ENCODE measurements at places on chromosomes 5 and 9. TPM values are rescaled to one million over a fixed set of nuclear protein-coding genes. Genes with fewer than 3 reads are reported as not detected.

- H3K4me3 ChIP-seq, result no peak overlapping the region
- no peak overlapping the region for H3K27ac ChIP-seq
- DNase-seq, result peak; percentile 7
- no peaks in the 10 kb centered on the region for H3K27me3 ChIP-seq
Measured at GRCh38 chr5:172540099-172540870, 86.0 kb upstream of the SH3PXD2B start.

- no peaks in the 10 kb centered on the region for H3K27me3 ChIP-seq
- DNase-seq, result no peak
Measured at GRCh38 chr5:31913808-31914207, 260.3 kb downstream of the GOLPH3 start.

DNA sequence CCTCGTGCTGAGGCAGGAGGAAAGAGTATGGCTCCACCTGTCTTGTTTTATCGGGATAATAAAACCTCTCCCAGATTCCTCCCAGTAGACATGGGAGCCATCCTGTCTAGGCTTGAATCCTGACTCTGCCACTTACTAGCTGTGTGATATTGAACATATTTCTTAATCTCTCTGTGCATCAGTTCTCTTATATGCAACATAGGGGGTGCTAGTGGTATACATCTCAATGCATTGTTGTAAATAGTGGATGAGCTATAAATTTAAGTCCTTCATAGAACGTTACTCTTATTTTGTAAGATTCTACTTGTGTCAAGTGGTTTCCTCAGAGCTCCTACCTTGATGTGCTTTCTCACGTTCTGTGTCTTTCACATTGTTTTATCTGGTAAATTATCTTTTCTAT, 417.7 kb upstream of the POU5F2 start:
- no peak overlapping the region for H3K4me3 ChIP-seq
- DNase-seq, result no peak
- no peaks in the 10 kb centered on the region for H3K27me3 ChIP-seq

GRCh38 chr5:31587546-31587945, 51.4 kb upstream of the PDZD2 start:
- H3K4me3 ChIP-seq, result no peak overlapping the region
- no peaks in the 10 kb centered on the region for H3K4me1 ChIP-seq
- DNase-seq, result no peak
- H3K27me3 ChIP-seq, result no peaks in the 10 kb centered on the region
- H3K36me3 ChIP-seq, result no peaks in the 10 kb centered on the region

DNA sequence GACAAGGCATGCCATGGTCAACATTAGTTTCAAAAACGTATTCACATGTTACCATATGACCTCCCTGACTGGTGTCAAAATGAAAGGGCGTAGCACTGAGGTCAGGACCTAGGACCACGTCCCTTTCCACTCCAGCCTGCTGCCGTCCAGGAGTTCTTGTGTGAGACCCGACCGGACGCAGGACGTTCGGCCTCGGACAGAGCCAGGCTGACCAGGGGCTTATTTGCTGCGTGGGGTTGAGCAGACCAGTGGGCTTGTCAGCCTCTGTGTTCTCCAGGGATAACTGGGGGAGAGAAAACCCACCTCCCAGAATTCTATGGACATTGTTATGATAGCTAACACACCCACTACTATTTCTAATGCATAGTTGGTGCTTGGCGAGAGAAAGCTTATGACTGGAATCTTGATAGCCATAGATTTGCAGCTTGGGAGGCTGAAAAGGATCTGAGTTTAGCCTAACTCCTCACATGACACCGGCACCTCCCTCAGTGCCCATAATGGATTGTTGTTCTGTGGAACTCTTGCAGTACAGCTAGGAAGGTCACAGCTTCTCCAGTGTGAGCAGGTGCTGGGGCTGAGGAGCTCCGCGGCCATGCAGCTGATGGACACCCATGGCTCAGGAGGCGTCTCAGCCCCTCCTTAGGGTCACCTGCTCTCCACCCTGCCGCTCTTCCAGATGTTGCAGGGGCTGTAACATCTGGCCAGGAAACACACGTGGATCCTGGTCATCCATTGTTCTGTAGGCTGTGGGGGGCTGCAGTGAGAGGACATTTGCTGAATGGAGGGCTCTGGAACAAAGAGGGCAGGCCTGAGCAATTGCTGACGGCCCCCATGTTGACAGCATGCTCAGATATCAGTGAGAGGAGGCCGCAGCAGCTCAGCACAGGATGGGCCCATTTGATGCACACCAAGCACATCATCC, 368.4 kb downstream of the IRX2 start:
- peaks cover 4% of the 10 kb centered on the region for H3K27me3 ChIP-seq
- no peaks in the 10 kb centered on the region for H3K36me3 ChIP-seq
- no peak for DNase-seq
- no peak overlapping the region for H3K27ac ChIP-seq

- H3K4me1 ChIP-seq, result peaks cover 73% of the 10 kb centered on the region
- H3K36me3 ChIP-seq, result no peaks in the 10 kb centered on the region
- H3K4me3 ChIP-seq, result no peak overlapping the region
- H3K27ac ChIP-seq, result peak overlapping the region; percentile 49
- no peak for DNase-seq
- no peaks in the 10 kb centered on the region for H3K27me3 ChIP-seq
Measured at GRCh38 chr9:109109967-109110328, 9.8 kb downstream of the TMEM245 start.

- H3K36me3 ChIP-seq, result no peaks in the 10 kb centered on the region
- H3K27me3 ChIP-seq, result no peaks in the 10 kb centered on the region
- no peak overlapping the region for H3K4me3 ChIP-seq
- H3K27ac ChIP-seq, result no peak overlapping the region
- DNase-seq, result no peak
Measured at GRCh38 chr5:52878656-52879055, 90.9 kb downstream of the ITGA1 start.

GRCh38 chr5:23717486-23717885, 210.1 kb downstream of the PRDM9 start:
- no peak overlapping the region for H3K27ac ChIP-seq

DNA sequence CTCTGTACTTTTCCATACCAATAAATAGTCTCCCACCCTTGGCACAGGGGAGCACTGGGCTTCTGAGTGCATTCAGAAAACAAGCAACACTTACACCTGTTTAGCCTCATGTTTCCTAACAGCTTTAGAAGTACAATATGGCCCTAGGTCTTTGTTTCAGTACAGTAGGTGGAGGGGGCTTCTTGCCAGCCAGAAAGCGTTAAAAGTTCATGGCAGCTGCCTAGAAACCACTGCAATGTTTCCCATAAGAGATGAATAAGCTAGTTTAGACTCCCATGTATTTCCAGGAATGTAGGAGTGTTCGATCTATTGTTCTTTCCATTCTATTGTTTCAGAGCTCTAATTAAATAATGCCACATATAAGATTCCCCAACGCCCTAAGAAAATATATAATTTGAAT, 444.8 kb downstream of the ARHGEF28 start:
- DNase-seq, result no peak
- no peaks in the 10 kb centered on the region for H3K36me3 ChIP-seq
- H3K27ac ChIP-seq, result no peak overlapping the region
- H3K4me3 ChIP-seq, result no peak overlapping the region
- no peaks in the 10 kb centered on the region for H3K27me3 ChIP-seq

GRCh38 chr9:123742009-123742767, 187.7 kb downstream of the DENND1A start:
- no peak overlapping the region for H3K27ac ChIP-seq
- H3K4me3 ChIP-seq, result no peak overlapping the region
- H3K36me3 ChIP-seq, result no peaks in the 10 kb centered on the region
- H3K4me1 ChIP-seq, result peaks cover 24% of the 10 kb centered on the region
- peak; percentile 31 for DNase-seq
- no peaks in the 10 kb centered on the region for H3K27me3 ChIP-seq

GRCh38 chr9:14018081-14018480, 295.9 kb downstream of the NFIB start:
- H3K36me3 ChIP-seq, result no peaks in the 10 kb centered on the region
- H3K27me3 ChIP-seq, result no peaks in the 10 kb centered on the region
- peaks cover 6% of the 10 kb centered on the region for H3K4me1 ChIP-seq
- DNase-seq, result no peak

GRCh38 chr5:161847941-161848391, at the start of gene GABRA1:
GABRA1 (plus strand) TSS chr5:161848120; CDS start chr5:161850811, 2,691 bp downstream.
- DNase-seq, result no peak
- peaks cover 25% of the 10 kb centered on the region for H3K27me3 ChIP-seq
- H3K36me3 ChIP-seq, result no peaks in the 10 kb centered on the region
- H3K27ac ChIP-seq, result no peak within 1 kb of the TSS
- H3K4me3 ChIP-seq, result no peak within 1 kb of the TSS

OMD gene
- 6.1 TPM for total RNA-seq

PCDHB10 gene
- 1.2 TPM for total RNA-seq

RNF224 gene
- not detected for total RNA-seq

DNAJC21 gene
- total RNA-seq, result 35.7 TPM

Data from heart left ventricle (tissue), 16 donors.